NCI-H2081 treated with DMSO at 0.1 percent for 48 hours (cell line): ENCODE measurements at places on chromosomes 5 and 9.
A peak's percentile ranks its signal among the peaks of the same experiment; 100 is the strongest.

DNA sequence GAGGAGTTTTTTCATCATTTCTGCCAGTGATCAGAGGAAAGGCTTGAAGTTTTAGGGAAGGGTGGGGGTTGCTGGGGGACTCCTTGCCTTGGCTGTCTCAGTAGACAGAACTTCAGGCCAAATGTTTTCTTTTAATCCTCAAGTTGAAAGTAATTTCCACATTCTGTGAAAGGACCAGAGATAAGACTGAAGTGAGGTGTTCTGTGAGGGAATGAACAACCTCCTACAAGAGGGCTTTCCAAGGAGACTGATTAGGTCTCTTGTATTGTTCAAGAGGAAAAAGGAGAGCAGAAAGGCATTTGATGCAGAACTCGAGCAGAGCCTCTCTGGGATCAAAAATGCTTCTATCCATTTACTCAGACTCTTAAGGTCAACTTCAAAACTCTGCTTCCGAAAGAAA, 282.1 kb upstream of the ATP10B start:
- no peak for DNase-seq

GRCh38 chr5:57552033-57552432, 69.4 kb upstream of the ACTBL2 start:
- no peak for DNase-seq

DNA sequence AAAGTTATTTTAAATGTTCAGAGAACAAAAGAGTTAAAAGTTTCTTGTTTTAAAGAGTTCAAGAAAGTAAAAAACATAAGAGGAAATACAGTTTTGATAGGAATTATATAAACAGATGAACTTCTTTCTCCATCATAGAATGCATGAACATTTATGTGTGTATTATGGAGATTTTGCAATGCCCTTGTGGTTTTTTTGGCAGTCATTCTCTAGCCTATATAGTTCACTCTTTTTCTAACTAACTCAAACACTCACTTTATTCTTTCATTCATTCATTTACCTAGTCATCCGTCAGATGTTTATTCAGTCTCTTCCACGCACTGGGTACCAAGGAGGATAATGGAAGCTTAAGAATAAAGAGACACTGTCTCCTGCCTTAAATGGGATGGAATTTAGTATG, 195.9 kb upstream of the VLDLR start:
- DNase-seq, result no peak

DNA sequence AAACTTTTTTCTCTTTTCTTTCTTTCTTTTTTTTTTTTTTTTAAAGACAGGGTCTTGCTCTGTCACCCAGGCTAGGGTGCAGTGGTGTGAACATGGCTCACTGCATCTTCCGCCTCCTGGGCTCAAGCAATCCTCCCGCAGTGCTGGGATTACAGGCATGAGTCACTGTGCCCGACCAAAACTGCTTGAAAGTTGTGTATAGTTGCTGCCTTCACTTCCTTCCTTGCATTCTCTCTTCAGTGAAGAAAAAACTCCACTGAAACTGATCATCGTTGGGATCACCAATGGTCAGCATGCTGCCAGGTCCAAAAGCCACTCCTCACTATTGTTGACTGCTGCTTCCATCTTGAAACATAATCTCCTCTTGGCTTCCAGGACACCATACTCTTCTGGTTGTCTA, 66.6 kb upstream of the CTNNA1 start:
- DNase-seq, result no peak

GRCh38 chr9:87678650-87679355, 47.1 kb upstream of the CTSL start:
- DNase-seq, result no peak

DNA sequence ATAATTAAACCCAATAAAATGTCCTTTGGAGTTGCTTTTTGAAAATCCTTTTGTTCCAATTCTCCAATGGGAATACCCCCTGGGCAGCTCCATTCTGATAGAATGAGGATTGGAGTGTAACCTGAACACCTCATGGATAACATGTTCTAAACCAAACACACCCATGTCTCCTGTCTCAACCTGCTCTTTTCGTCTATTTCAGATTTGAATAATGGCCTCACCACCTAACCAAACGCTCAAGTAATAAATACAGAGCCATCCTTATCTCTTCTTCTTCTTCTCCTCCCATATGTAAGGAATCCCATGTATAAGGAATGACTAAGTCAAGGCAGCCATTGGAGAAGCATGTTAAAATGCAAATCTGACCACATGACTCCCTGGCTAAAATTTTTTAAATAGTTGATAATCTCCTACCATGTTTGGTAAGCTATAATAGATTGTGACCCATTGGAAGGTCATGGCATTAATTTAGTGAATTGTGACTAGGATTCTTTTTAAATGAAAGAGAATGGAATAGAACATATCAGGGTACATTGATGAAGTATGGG, 26.0 kb downstream of the ELL2 start:
- no peak for DNase-seq

- peak; percentile 99 for DNase-seq
Measured at GRCh38 chr5:17882760-17883488, 248.7 kb downstream of the TAF11L14 start.

DNA sequence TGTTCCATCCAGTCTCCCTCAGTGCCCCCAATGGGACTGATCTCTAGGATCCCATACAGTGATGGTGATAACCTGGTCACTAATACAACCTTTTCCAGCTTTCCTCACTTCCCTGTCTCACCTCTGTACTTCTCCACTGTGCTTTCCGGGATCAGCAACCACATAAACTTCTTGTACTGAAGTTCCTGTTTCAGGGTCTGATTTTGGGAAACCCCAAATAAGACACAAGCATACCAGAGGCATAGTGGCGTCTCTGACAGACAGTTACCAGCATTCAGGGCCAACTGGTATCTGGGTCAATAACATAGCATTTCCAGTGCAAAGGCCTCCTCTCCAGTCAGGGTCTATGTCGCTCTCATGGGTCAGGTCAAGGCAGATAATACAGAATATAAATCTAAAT, 64.3 kb downstream of the GLDC start:
- DNase-seq, result no peak

- no peak for DNase-seq
Measured at GRCh38 chr5:6493681-6494454, 45.2 kb downstream of the UBE2QL1 start.

GRCh38 chr5:1771149-1772065, 28.2 kb downstream of the MRPL36 start:
- no peak for DNase-seq

GRCh38 chr9:105173826-105174225, 70.6 kb upstream of the SLC44A1 start:
- DNase-seq, result no peak

GRCh38 chr5:122668552-122668951, 106.3 kb upstream of the SNX2 start:
- DNase-seq, result no peak

DNA sequence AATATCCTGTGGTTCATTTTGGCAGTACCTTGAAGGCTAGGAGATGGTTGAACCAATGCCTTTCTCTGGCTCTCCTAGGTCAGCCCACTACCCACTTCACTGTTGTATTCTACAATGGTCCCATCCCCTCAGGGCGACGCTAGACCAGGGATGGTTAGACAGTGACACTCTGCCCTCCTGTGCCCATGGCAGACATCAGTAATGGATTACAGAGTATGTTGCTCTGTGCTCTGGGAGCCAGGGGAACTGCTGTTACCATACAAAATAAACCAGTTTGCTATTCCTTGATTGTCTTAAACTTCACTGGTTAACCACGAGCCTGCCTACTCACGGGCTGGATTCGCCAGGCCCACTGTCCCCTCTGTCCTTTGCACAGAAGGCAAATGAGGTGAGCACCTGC, 33.7 kb downstream of the NCS1 start:
- no peak for DNase-seq
